ENCODE measurements at places on chromosomes 12 and 14.
A peak's percentile ranks its signal among the peaks of the same experiment; 100 is the strongest.

GRCh38 chr14:56088941-56089340 lies 29.3 kb upstream of the PELI2 start:
- DNase-seq = no peak

DNA sequence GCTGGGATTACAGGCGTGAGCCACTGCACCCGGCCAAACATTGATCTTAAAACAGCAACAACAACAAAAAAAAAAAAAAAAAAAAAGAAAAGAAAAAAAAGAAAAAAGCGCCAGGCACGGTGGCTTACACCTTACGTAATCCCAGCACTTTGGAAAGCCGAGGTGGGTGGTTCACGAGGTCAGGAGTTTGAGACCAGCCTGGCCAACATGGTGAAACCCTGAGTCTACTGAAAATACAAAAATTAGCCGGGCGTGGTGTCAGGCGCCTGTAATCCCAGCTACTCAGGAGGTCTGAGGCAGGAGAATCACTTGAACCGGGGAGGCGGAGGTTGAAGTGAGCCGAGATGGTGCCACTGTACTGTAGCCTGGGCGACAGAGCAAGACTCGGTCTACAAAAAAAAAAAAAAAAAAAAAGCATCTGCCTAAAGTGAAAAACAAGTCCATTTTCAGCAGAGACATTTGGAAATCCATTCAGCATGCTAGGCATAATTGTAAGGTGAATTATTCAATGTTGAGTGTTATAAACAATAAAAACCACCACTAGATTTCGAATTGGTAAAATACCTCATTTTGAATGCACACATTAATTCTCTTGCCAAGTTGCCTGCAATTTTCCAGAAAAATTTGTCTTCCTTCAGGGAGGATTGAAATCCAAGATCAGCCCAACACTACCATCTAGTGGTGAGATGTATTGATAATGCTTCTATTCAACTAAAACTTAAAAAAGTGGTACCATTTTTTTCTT lies 8.0 kb upstream of the CERS5 start:
- peak; percentile 78 for DNase-seq

DNA sequence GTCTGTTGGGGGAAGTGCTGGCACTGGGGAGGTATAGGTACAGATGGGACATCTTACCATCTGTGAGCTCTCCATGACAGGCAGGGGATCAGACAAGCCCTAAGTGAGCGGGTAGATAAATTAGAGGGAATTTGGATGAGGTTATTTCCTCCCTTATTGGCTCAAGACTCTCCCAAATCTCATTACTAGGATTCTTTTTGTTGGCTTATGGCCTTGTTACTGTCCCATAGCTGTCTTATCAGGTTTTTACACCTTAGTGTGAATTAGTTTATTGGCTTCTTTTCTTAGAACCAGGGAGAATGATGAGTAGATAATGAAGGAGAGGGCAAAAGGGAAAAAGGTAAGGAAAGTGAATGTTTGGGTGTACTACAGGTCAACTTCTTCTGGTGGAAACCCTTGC lies 191.1 kb upstream of the PRICKLE1 start:
- DNase-seq = no peak

DNA sequence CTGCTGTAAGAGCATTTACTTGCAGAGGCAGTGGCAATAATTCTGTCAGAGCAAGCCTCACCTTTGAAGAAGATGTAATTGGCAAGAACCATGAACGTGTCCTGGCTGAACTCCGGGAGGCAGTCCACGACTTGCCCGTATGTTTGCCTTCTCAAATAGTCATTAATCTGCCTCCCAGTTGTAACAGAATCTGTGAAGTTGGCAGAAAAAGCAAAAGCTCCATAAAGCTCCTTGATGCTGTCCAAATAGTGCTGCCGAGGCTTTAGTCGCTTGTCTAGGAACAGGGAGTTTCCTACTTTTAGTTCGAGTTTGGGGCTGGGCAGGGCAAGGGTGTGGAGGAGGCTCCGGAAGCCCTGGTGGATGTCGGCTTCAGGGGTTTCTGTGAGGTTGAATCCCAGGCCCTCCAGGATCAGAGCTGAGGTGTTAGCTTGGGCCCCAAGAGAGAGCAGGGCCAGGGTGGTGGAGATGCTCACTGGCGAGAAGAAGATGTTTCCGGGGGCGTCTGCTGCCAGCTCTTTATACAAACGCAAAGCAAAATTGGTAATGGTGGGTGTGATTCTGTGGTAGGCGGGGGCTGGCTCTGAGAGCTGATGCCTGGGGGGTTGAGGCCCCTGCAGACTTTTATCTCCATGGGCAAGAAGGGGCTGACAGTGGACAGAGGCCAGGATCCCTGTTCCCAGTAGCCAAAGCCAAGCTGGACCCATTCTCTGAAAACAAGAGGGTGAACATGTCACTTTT lies 4.4 kb downstream of the SERPINA11 start:
- DNase-seq = no peak

DNA sequence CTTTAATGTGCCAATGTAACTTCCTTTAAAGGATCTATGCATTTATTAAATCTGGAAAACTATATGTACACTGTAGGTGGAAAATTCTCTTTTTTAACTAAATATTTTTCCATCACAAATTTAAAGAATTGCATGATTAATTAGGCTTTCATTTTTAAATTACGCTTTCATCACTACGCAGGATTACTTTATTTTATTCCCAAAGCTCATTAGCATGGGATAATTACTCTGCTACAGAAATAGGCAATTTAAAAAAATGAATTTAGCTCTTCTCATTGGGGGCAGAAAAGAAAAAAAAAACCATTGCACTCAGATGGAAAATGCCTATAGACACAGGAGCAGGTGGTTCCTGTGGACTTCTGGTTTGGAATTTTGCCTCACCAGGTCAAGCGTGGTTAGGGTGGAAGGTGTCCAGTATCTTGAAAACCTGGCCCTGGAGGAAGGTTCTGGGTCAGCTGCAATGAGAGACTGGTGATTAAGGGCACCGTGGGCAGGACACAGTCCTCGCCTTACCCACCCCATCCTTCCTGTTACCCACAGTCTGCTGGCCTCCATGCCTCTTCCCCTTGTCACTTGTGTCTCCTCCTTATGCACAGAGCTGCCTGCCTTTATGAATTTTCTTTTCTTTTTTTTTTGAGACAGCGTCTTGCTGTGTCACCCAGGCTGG lies 17.3 kb upstream of the RIN3 start:
- DNase-seq = peak; percentile 61

DNA sequence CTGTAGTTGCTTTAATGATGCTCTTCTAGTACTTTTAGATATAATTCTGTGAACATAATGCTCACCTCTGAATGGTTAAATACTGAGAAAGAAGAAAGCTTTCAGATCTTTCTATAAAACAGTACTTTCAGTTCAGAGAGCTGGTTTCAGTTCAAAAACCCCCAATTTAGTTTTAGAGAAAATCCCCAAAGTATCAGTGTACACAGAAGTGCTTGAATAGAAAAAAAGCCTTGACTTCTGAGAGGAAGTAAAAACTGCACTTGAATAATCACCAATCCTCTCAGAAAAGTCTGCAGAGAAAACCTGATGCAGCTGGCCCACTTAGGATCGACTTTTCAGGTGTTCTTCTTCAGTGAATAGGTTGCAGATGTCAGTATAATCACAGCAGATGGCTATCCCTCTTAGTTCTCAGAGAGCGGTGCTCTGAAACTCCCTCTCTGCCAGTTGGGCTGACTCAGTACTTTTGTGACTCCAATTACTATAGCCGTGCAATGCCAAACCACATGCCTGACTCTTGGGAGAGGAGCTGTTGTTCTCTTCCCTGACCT lies 616.3 kb downstream of the LRFN5 start:
- DNase-seq = peak; percentile 7

GRCh38 chr14:24122898-24123297 lies 7.6 kb upstream of the FITM1 start:
- no peak for DNase-seq

- DNase-seq = no peak
Measured at GRCh38 chr14:91067186-91067585, 6.7 kb upstream of the RPS6KA5 start.

DNA sequence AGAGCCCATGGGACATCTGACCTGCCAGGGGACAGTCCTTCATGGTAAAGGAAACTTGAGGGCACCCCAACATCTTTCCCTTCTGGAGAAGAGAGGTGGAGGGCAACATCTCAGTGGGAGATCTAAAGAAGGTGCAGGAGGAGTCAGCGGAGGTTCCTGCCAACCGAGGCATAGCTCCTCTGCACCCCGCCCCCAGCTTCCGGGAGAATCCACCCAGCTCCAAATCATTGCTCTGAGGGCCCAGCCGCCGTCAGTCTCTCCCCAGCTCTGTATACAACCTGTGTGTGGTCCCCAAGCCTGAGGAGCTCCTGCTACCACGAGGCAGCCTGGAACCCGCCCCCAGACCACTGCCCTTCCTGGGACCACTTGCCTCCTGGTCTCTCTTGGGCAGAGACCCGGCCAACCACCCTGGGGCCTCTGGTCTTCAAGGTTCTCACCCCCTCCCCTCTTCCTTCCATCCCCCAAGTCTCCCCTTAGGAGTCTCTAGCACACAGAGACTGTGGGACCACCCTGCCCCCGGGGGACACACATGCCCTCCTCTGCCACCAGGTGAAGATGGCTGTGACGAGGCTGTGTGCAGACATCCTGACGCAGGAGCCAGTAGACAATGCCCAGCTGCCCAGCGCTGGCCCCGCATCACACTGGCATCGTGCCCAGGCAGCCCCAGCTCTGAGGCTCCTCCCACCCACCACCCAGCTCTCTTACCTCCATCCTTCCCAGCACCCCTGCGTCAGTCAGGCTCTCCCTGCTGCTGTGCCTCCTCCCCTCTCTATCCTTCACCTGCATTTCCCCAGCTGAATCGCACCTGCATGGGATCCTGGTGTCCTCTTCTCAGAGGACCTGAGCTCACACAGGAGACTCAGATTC lies 13.0 kb upstream of the NUDT14 start:
- DNase-seq = peak; percentile 49

DNA sequence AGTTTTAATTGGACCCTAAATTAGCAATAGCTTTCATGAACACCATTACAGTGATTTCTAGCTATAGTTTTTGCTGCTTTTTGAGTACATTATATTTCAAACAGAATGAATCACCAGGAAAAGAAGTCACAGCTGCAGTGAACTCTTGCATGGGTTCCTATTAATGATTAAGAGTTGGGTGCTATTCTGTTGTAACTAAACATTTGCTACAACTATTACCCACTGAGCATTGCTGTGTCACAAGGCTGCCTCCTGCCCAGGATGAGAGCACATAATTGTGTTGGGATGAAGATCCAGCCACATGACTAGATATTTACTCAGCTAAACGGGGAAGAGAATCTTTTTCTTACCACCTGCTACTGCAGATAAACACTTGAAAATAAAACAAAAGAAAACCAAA lies 152.7 kb downstream of the GXYLT1 start:
- DNase-seq = peak; percentile 6

DNA sequence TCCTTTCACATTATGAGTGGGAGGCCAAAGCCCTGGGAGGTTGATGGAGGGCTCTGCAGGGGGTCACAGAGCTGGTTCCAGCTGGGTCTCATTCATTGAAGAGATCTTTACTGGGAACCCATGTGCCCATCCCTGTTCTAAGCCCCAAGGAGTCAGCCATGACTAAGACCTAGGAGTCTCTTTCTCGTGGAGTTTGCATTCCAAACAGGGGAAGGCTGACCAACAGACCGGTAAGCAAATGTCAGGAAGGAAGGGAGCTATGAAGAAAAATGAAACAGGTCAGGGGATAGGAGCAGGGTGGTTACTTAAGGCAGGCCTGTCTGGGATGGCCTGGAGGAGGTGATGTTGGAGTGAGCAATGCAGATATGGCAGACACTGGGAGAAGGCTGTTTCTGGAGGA lies 31.5 kb downstream of the SYNDIG1L start:
- no peak for DNase-seq

GRCh38 chr12:65891987-65892481 lies 67.8 kb downstream of the HMGA2 start:
- peak; percentile 80 for DNase-seq

GRCh38 chr12:107351713-107352112 lies 258.4 kb upstream of the CRY1 start:
- DNase-seq = no peak

DNA sequence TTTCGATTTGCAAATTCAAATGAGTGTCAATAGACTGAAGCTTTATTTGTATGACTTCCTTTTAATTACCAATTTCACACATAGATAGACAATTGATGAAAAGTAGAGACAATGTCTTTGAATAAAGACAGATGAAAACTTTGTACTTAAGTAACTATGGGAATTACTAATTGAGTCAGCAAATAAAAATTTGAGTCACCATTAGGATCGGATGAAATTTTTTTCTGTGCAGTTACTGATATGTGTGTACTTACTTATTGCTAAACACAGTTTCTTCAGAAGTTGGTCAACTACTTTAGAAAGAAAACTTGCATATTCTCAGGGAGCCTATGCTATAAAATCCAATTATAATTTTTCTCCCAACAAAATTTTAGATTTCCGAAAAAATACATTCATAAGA lies 224.9 kb upstream of the SLC16A7 start:
- no peak for DNase-seq

DNA sequence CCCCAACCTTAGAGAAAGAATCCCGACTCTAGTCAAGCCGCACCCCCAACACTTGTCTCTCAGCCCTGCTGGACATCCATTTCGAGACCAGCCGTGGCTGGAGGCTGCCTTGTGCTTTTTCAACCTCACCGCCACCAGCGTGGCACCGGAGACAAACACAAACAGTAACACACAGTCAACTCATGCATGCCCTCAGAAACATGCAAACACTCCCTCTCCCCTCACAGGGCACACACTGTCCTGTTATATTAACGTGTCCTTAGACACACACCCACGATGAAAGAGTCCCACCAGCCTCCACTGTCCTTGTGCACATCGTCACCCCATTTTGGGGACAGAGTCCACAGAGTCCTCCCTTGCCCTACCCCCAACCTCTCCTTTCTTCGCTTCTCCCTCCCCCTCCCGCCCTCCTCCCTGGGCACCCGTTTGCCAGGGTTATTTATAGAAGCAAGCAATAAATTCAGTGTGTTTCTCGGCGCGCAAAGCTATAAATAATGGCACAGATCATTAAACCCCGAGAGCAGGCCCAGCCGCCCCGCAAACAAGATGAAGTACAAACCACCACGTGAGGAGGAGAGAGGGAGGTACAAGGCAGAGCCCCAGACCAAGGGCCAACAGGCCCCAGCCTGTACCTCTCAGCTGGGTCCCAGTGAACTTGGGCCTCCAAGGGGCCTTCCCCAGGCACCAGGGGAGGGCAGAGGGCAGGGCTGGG lies 27.9 kb downstream of the SMUG1 start:
- no peak for DNase-seq

GRCh38 chr12:42322567-42322966 lies 3.3 kb downstream of the ZCRB1 start:
- no peak for DNase-seq
